ENCODE measurements at places on chromosomes 4 and X.

DNA sequence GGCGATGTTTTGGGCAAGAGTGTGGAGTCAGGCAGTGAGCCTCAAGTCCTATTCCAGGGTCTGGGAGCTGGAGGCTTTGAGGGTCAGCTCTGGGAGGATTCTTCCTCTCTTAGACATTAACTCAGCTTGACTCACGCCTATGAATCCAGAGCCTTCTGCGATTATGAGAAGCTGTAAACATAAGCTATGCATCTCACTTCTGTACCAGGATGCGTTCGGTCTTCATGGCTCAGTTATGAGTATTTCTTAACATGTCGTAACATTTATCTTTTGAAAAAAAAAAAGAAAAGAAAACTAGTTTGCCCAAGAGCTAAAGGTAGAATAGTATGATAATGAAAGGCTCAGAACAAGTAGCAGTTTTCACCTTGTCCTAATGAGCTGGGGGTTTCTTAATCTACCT, 4.6 kb downstream of the SHROOM2 start:
- no peak for DNase-seq

DNA sequence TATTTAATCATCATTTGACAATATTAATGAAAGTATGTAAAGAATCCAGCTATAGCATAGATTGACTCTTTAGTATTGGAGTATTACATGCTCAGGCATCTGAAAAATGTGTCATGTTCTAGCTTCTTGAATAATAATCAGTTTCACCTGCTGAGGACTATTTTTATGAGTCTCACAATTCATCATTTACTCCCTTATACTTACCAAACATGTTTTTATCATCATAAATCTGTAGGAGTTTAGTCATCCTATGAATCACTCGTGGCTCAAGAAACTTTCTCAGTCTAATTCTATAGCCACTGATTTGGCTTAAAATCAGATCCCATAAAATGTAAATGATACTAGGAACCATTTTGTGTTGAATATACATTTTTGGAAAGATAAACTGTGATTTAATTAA, 1616.1 kb downstream of the C4orf33 start:
- DNase-seq = no peak

- no peak for DNase-seq
Measured at GRCh38 chrX:129984111-129984958, 1.9 kb downstream of the BCORL1 start.

DNA sequence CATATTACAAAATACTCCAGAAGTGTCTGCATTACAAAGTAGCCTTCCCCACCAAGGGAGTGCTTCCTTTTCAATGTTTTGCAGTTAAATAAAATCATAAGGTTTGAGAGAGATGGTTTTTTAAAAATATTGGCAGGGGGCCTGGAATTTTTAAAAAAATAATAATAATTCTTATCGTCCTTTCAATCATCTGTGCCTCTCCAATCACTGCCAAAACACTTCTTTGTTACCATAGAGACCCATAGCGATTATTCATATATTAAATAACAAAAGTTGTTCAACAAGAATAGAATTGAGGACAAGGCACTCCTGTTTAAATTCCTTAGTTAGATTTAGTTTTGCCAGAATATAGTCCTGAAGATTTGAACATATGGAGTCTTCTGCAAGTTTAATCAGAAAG, 203.1 kb downstream of the FAT4 start:
- DNase-seq = no peak

DNA sequence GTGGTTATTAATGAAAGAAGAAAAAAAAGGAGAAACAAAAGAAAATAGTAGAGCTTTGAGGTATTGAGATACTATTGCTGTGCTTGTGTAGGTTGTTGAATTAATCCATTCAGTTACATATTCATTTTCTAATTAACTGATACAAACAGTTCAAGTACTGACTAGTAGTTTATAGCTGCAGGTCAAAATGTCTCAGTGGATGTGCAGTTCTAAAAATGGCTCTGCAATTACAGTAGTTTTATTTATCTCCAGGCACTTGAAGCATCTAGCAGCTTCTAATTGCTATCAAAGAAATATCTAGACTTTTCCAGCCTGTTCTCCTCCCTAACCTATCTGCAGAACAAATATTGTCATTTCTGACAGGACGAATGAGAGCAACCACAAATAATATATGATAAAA, 1887.7 kb upstream of the PCDH7 start:
- DNase-seq = no peak

DNA sequence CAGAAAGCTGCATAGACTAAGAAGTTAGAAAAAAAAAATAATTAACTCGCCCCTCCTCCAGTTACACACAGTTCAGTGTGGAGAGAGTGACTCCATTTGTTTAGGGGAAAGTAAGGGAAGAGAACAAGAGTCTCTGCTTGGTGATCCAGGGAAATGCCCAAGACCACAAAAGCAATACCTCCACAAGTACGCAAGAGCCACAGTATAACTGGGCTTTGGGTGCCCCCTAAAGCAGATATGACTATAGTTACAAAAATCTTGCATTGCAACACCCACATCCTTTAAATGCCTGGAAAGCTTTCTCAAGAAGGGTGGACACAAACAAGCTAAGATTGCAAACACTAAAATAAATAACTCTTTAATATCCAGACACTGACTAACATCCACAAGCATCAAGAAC, 164.2 kb upstream of the NRK start:
- DNase-seq = no peak

- no peak for DNase-seq
Measured at GRCh38 chr4:2125831-2126230, 66.7 kb downstream of the NAT8L start.

GRCh38 chrX:30938295-30938694, 49.2 kb upstream of the TAB3 start:
- DNase-seq = no peak

DNA sequence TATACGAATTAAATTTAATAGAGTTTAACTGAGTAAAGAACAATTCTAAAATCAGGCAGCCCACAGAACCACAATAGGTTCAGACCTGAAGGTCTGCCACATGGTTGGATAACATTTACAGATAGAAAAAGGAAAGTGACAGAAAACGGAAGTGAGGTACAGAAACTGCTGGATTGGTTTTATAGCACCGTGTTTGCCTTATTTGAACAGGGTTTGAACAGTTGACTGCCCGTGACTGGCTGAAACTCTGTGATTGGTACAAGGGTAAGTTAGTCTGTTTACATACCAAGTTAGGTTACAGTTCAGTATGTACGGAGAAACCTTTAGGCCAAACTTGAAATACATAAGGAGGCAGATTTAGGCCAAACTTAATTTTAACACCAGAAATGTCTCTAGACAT, 64.1 kb upstream of the ATXN3L start:
- no peak for DNase-seq

DNA sequence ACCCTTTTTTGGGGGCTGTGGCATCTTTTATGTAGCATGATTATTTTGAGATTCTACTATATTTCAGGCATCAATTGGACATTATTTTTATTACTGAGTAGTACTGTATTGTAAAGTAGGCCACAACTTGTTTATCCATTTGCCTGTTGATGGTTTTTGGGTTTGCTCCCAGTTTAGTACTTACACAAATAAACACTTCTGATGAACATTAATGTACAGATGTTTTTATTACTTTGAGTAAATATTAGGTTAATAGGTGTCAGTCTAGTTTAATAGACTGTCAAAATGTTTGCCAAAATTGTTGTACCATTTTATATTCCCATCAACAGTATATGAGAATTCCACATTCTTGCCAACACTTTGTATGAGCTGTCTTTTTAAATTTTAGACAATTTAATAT, 214.9 kb upstream of the MAD2L1 start:
- DNase-seq = no peak

DNA sequence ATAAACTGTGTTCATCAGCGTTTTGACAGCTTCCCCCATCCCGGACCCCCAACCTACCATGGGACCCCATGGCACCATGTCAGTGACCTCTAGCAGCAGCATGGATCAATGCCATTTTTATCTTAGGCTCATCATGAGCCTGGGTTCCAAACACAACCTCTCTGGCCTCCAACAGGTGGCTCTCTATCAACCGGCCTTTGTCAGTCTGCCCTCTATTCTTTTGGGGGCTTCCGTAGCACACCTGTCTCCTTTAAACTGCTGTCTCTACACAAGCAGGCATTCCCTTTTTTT, 721 bp upstream of the TMEM150C start:
- no peak for DNase-seq

Data from esophagus squamous epithelium (tissue), 5 donors.